HTR-8/SVneo (cell line): ENCODE measurements at places on chromosomes 16 and 17.

GRCh38 chr17:45924332-45924820 lies 30.0 kb downstream of the MAPT start:
- no peak for DNase-seq

DNA sequence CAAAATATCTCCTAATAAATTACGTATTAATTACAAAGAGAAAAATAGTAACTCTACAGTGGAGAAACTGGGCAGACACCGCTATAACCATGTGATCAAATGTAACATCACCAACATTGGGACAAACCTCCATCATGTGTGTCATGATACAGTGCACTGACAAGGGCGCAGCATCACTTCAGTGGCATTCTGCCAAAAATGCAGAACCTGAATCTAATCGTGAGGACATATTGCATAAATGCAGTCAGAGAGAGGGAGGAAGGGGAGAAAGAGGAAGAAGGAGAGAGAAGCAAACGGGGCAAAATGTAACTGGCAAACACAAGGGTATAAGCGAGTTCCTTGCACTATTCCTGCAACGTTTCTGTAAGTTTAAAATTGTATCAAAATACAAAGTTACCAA lies 74.2 kb upstream of the MARCHF10 start:
- DNase-seq, result no peak

DNA sequence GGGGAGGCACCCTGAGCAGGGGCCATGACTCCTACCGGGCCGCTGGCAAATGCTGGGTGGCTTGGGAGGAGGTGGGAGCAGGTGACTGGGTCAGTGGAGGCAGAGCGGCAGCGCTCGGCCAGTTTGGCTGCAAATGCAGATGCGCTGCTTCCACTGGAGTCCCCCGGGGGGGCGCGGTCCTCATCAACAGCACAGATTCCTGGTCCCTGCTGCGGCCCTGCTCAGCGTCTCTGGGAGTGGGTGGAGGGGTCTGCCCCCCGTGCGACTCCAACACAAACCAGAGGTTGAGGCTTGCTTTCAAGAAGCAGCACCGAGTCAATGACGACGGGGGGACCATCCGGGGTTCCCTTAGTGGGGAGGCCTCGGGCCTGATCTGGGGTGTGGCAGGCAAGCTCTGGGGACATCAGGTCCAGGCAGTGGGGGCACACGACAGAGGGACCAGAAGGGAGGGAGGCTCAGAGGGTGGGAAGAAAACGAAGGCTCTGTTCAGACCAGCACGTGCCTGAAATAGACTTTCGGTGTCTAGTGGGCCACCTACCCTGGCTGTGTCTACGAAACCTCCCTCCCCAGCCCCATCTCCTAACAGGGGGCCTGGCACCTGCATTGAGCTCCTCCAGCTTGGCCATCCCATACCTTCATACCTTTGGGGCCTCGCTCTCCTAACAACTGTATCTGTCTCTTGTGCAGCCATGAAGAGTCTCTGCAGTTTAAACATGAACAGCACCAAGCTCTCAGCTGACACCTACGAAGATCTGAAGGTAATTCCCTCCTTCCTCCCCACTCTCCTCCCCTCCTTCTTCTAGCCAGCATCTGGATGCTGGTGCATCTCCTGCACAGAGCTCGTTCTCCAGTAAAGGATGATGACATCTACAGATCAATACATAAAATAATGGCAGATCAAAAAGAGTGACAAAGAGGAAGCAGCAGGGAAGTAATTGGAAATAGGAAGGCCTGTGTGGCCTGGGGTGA lies 72.5 kb upstream of the PLCG2 start:
- no peak for DNase-seq

DNA sequence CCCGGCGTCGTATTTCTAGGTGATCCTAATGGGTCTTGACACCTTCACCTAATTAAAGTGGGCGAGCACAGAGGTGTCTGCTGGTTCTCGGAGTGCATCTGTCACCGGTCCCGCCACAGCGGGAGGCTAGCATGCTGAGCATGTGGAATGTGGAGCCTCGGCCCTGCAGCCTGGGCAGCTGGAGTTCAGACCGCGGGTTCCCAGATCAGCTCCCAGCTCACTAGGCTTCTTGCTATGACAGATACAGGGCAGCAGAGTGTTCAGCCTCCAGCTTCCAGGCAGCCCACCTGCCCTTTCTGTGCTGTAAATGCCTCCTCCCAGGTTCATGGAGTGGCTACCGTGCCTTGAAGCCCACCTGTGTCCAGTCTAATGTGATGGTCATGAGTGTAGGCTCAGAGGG lies 166.7 kb downstream of the CPPED1 start:
- DNase-seq, result no peak
